Activated CD4-positive, alpha-beta T cell treated with anti-CD3 and anti-CD28 coated beads, Interleukin-2, Interleukin-4, amounts not matched to agents 100 ng/mL and 50 ng/mL, durations not matched to agents 16 hours and 8 hours (primary cell): ENCODE measurements at places on chromosomes 6 and 20.
A peak's percentile ranks its signal among the peaks of the same experiment; 100 is the strongest.

DNA sequence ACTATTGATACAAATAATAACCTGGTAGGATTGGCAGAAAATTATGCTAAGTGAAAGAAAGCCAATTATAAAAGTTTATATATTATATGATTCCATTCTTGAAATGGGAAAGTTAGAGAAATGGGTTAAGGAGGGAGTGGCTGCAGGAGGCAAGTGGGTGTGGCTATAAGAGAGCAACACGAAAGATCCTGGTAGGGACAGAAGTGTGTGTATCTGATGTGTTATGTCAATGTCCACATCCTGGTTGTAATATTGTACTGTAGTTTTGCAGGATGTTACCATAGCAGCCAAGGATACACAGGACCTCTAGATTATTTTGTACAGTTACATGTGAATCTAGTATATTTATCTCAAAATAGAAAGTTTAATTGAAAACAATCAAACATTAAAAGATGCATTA, 46.8 kb downstream of the SNX5 start:
- no peak for DNase-seq

GRCh38 chr20:4375881-4376280, 345.8 kb upstream of the PRND start:
- no peak for DNase-seq

DNA sequence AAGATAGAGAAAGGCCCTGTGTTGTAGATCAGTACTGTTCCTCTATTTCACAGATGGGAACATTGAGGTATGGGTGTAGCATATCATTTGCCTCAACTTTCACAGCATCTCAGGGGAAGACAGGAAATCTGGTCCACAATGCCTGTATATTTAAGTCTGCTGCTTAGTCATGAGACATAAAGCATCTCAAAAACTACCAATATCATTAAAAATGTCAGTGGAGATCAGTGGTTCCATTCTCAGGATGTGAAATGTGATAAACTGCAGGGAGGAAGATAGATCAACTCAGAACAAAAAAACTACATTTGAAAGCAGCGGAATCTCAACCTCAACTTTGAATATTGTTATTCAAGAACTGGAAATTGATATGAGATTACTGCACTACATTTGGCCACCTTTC, 192.9 kb upstream of the PREP start:
- DNase-seq = no peak

- peak; percentile 59 for DNase-seq
Measured at GRCh38 chr6:144305985-144306384, 20.9 kb downstream of the UTRN start.

- DNase-seq = peak; percentile 69
Measured at GRCh38 chr6:41713650-41714291, 21.6 kb downstream of the TFEB start.

GRCh38 chr6:9745476-9745875, 669.4 kb downstream of the TFAP2A start:
- no peak for DNase-seq

GRCh38 chr6:129790785-129791184, 70.3 kb downstream of the TMEM244 start:
- DNase-seq = no peak

DNA sequence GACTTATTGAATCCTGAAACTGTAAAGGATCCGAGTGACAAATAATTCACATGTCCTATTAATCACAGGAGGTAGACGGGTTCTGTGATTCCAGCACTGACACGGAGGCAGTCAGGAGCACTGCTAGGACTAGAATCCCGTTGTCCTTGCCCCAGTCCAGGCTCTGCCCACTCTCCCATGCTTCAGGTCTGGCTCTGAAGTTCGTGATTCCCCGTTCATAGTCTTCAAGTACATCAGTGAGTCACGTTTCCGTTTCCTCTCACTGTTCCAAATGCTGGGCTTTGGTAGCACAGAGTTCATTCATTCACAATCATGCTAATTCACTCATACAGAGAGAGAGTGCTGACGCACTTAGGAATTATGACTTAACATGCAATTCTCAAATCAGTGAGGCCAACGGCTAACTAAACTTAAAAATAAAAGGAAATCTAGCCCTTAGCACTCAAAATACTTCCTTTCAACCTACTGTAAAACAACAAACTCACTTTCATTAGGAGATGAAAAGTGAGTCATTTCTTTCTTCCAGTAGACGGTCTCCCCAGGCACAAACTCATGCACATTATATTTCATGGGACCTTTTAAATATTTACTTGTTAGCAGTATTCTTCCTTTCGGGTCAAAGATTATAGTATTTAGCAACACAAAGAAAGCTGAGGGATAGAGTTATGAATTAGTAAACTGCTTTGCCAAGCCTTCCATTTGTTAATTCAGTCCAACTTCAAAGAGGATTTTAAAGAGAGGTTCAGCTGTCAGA, 94.0 kb upstream of the NHSL1 start:
- DNase-seq = peak; percentile 90

DNA sequence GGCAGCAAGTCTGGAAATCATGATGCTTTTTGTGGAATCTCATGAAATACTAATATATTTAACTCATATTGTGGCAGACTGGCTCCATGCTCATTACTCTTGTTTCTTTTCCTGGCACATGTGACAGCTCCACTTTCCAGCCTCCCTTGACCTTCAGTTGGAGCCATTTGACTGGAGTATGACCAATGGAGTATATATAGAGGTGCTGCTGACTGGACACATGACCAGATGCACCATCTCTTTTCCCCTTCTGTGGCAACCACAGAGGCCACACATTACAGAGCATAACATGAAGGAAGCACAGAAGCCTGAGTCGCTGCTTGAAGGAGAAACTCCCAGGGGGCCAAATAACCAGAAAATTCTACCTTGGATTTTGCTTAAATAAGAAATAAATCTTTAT, 77.4 kb downstream of the MKKS start:
- DNase-seq = no peak

- no peak for DNase-seq
Measured at GRCh38 chr6:10554826-10555225, 33.7 kb downstream of the GCNT2 start.

DNA sequence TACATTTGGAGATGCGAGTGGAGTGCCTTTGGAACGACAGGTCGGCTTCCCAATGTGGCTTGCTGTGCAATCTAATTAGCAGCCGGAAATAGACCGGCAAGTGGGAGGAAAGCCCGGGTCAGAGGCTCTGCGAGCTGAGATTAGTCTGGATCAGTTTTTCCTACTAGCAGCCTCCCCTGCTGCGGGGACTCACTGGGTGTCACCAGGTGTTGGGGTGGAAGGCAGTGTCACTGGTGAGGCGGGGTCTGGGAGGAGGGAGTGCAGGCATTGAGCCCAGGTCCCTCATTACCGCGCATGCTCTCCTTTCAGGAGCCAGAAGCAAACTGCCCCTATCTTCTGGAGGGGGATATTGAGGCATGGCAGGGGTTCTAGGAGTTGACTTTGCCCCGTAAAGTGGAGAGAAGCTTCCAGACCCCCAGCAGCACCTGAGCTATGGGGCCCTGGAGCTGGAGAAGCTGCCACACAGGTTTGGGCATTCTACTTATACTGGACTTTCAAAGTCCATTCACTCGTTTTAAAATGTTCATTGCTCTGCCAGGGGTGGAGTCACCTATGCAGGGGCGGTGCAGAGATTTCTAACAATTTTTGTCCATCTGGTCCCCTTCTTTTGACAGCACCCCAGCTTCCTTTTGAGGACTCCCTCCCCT, 11.0 kb downstream of the SULF2 start:
- DNase-seq = no peak

GRCh38 chr20:32497589-32498224, 87.4 kb downstream of the NOL4L start:
- no peak for DNase-seq

DNA sequence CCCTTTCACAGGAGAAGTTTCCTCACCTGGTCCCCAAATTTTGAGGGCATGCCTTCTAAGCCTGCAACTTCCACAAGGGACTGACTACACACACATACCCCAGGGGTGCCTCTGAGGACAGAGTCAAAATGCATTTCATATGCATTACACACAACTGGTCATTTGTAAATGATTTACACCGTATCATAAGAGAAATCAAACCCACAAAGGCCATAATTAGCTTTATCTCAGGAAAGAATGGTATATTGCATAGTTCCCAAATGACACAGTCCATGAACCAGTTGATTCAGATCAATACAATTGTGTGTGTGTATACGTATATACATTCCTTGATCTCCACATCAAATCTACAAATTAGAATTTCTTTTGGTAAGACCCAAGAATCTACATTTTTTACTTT, 203.3 kb upstream of the PRDM1 start:
- no peak for DNase-seq

DNA sequence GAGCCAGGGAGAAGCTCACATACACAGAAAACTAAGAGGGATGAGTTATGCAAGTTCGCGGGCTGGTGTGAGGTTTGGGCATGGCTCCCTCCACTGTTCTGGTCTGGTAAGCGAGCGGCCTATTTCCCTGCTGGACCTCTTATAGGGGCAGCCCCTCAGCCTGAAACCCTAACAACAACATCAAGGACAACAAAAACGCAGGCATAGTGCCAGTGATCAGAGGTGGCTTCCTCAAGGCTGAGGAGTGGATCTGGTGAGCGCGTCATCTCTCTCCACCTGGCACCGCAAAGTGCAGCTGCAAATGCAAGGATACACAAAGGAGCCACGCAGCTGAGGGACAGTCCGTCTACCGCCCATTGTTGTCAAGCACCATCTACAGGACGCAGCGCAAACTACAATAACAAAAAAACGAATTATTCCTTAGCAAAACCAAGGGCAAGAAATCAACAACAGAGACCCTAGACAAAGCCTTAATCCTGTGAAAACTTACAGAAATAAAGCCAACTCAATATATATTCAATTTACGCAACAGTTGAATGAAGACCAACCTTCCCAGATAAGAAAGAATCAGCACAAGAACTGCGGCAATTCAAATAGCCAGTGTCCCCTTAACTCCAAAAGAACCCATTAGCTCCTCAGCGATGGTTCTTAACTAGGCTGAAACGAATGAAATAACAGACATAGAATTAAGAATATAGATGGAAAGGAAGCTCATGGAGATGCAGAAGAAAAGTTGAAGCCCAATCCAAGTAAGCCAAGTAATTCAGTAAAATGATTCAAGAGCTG, 9.2 kb upstream of the DEFB110 start:
- no peak for DNase-seq

DNA sequence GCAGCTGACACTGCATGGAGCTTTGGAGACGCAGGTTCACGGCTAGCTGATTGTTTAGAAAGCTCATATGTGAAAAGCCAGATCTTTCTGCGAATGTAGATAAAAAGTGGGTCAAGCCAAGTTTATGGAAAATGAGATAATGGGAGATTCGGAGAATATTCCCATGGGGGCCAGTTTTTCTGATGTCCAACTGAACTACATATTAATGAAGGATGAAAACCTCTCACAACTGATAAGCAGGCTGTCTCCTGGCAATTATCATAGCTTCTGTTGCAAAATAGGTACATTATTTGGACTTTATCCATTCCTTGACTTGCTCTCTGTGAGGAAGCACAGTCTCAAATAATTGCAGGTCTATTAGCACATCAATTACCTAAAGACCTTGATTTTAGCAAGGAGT, 21.1 kb downstream of the HDGFL1 start:
- DNase-seq = no peak

GRCh38 chr6:10398446-10399218, 16.2 kb downstream of the TFAP2A start:
- DNase-seq = no peak

GRCh38 chr20:48786951-48787705, 40.7 kb downstream of the PREX1 start:
- no peak for DNase-seq
